HCEC 1CT (cell line): ENCODE measurements at places on chromosomes 5 and 9.
A peak's percentile ranks its signal among the peaks of the same experiment; 100 is the strongest.

DNA sequence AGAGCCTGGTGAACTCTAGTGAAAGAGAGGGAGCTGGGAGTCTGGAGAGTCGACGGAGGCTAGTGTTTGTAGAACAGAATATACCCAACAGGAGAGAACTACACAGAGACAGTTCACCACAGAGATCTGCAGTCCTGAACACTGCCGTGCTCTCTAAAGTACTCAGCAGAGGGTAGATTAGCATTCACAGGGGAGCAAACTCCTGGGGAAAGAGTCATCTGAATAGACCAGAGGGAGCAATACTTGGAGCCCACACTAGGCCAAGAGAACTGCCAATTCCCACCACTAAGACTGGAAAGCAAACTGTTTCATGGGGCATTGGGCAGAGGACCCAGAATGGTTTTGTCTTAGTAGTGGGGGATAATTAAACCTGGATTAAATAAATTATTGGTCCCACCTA is 235.6 kb downstream of the EDIL3 start:
- DNase-seq = no peak

DNA sequence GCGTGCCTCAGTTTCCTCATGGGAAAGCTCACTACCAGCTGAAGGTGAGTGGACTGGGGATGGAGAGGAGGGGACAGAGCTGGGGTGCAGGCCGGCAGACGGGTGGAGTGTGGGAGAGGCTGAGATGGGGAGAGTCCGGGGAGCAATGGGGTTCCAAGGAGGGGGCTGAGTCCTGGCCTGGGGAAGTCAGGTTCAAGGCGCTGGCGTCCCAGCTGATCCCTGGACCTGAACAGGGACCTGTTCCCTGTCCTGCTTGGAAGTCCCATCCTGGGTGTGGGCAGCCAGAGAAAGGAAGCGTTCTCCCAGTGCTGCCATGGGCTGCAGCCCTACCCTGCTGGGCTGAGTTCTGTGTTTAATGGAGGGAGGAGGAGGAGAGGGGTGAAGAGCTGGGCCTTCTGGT is 60.9 kb upstream of the GNE start:
- no peak for DNase-seq

DNA sequence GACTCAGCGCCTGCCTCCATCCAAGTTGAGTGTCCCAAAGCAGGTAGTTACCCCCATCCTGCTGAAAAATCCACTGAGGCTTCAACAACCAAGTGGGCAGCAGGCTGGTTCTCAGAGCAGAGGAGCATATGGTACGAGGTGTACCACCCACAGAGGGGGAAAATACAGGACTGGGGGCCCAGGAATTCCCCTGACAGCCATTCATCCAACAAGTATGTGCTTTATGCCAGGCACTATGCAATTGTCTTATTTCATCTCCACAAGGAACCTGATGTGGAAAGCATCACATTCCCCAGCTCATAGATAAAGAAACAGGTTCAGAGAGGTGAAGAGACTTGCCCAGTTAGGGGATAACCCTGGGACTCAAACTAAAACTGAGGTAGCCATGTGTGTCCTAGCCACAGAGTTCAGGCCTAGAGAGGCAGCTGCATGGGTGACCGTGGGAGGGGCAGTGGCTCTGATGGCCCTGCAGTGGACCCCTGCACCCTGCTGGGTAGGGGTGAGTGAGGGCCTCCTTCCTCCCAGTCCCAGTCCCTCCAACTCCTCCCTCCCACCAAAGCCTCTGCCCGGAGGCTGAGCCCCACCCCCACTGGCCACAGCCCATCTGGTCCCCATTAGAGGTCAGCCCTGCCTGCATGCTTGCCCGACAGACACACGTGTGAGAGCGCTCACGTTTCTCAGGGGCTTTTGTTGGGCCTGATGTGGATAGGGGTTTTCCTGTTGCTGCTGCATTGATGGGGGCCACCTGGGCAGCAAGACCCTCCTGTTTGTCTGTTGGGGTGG is 11.5 kb downstream of the PDLIM4 start:
- no peak for DNase-seq

DNA sequence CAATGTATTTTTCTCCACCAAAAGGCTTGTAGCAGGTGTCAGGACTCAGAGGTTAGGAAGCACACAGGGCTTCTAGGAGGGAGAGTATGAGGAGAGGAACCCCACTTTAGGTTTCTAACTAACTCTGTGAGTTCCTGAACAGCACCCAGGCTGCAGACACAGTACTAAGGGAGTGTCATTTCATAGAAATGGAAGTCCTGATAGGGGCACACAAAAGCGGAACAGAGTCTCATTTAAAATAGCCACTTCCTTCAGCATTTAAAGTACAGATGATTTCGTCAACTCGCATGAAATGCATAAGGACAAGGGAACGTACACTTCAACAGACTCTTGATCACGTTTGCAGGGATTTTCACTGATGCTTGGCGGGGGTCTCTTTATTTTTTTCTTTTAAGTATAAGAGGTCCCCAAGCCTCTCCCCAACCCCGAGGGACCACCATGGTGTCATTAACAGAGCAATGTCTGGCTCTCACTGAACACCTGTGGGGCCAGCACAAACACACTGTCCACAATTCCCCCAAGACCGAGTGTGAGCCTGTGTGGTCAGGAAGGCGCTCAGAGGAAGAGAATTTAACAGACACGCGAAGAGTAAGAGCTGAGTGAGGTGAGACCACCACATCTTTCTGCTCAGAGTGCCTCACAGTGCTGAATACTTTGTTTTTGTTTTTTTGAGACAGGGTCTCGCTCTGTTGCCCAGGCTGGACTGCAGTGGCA is 82.3 kb downstream of the SECISBP2 start:
- no peak for DNase-seq

DNA sequence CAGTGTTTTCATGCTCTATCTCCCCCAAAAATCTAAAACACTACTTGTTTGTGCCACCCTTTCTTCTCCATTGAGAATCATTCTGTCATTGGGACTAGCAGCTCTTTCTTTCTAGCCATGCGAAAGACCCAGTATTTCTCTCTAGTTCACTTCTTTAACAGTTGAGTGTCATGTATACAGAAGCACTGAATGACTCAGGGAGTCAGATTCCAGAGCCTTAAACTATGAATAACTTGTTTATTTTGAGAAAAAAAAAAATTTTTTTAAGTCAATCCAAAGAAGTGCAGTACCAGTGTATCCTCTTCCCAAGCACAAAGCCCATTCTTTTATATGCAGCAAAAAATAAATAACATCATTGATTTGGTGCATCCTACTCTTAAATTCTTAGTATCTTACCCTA is 415.4 kb upstream of the GRAMD2B start:
- peak; percentile 70 for DNase-seq

DNA sequence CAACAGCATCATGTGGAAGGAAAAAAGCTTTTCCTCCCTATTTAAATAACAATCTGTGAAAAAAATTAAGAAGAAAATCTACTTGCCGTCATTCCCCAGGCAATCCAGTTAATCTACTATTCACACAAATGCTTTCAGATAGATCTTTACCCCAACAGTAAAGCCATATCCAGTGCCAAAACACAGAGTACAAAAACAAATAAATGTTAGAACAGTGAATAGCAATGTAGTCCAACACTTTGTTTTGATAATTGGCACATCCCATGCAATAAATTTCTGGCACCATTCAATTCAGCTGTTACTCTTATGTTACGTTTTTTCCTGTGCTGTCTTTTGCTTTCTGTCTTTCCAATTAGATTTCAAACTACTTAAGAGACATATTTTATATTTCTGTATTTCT is 2245.5 kb upstream of the WWC1 start:
- DNase-seq = no peak

GRCh38 chr5:966941-967340 is 41.7 kb upstream of the NKD2 start:
- no peak for DNase-seq

- DNase-seq = peak; percentile 41
Measured at GRCh38 chr5:83721953-83722901, 1.6 kb upstream of the HAPLN1 start.
